Cerebellar nuclear complex (tissue), 1 donor: ENCODE measurements at places on chromosomes 5 and 9.

DNA sequence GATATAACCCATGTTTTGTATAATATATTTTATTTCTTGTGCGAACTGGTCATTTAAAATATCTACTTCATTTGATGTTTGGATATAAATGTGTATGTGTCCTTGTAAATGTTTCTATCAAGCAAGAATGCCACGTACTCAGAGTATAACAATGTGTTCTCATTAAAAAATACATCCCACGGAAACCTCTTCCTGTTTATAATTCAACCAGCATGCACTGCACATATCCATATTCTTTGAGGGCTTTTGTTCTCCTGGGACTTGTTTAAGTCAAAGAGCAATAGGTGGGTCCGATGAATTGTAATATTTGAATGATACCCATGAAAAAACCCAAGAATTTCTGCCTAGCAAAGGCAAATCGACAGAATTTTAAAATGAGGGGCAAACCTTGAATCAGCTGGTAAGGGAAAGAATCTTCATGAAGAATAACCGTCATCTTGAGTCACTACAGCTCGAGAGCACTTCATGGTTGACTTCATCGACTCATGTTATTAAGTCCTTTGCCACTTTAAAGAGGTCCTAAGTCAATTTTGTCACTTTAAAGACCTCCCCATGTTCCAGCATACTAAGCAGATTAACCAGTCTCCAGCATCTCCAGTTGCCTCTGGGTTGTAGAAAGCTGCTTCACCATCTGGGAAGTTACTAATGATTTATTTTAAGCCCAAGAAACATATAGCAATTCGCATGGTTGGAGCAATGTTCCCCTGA is 80.6 kb downstream of the NPR3 start:
- DNase-seq = no peak

DNA sequence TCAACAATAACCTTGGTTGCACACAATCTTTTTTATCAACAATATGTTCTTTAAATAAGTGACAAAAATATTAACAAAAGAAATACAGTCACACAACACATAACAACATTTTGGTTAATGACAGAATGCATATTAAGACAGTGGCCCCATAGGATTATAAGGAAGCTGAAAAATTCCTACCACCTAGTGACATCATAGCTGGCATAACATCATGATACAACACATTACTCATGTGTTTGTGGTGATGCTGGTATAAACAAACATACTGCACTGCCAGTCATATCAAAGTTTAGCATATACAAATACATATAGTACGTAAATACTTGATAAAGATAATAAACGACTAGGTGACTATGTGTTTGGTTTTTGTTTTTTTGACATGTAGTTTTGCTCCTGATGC is 344.8 kb upstream of the POU5F2 start:
- no peak for DNase-seq

DNA sequence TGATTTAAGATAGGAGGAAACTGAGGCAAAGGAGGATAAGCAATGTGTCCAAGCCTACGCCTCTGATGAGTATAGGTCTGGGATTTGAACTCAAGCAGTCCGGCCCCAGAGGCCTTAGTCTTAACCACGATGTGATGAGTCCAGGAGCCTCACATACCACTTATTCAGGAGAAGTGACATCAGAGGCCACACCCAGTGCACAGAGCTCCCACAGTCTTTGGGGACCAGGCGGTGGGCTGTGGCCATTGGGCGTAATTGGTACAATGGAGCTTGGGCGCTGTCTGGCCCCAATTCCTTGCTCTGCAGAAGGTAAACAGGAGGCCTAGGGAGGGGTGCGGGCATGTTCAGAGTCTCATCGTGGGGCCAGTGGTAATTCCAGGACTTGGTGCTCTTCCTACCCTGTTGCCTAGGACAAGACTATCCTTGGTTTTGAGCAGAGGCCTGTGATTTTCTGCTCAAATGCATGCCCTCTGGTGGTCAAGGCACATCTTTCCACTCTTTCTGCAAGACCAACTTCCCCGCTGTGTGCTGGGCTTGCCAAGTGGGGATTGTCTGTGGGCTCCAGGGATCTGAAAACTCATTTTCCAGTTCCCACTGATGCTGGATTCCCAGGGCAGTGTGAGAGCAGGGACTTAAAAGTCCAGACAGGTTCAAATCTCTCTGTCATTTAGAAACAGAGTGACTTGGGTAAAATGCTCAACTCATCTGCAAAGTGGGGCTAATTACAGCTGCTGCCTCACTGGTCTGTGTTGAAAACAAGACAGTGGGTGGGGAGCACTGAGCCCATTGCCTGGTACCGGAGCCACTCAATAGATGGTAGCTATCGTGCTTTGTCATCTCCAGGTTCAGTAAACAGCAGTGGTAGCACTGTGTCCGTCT is 15.8 kb downstream of the NDST1 start:
- DNase-seq = no peak

DNA sequence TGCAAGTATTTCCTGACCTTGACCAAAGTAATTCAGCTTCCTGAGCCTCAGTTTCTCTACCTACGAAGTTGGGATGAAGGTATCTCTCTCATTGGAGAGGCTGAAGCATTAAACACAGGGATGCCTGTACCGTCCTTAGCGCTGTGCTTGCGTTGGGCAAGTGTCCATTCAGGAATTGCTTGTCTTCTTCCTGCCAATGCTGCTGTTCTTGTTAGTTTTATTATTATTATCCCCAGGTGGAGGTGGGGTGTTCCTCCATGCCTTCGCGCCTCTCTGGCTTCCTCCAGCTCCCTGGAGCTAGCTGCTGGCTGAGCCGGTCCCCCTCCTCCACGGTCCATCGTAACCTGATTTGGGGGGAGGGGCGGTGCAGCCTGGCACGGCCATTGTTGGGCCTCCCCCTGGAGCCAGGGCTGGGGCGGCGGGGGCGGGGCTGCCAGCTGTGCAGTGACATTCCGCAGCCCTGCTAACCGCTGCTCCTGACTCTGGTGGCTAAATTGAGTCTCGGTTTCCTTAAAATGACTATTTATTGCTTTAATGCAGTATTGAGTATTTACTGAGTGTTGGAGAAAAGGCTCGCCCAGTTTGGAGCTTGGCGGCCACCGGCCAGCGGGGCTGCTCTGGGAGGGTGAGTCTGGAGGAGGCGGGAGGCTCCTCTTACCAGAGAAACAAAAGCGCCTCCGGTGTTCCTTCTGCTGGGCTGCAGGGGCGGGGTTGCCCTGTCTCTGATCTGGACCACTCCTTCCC is 51.3 kb downstream of the LMX1B start:
- DNase-seq = no peak

DNA sequence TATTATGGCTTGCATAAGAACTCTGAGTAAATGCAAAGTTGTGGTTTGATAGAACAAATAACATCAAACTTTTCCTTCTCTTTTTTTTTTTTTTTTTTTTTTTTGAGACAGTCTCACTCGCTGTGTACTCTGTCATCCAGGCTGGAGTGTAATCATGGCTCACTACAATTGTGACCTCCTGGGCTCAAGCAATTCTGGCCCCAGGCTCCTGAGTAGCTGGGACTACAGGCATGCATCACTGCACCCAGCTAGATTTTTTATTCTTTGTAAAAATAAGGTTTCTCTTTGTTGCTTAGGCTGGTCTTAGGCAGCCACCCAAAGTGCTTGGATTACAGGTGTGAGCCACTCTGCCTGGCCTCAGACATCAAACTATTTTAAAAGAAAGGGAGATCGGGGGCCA is 19.0 kb upstream of the PTGER4 start:
- DNase-seq = no peak
